ENCODE measurements at places on chromosomes 6 and 20. TPM values are rescaled to one million over a fixed set of nuclear protein-coding genes. Genes with fewer than 3 reads are reported as not detected.

DNA sequence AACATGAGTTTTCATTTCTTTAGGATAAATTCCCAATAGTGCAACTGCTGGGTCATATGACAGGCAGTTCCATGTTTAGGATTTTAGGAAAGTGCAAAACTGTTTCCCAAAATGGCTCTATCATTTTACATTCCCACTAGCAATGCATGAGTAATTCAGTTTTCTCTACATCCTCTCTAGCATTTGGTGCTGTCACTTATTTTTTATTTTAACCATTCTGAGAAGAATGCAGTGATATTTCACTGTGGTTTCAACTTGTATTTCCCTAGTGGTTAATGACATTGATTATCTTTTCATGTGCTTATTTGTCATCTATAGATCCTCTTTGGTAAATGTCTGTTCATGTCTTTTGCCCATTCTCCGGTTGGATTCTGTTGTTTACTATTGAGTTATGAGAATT is 82.7 kb downstream of the PHIP start:
- no peak for DNase-seq

GRCh38 chr6:4641461-4641860 is 134.7 kb upstream of the CDYL start:
- DNase-seq, result no peak

DNA sequence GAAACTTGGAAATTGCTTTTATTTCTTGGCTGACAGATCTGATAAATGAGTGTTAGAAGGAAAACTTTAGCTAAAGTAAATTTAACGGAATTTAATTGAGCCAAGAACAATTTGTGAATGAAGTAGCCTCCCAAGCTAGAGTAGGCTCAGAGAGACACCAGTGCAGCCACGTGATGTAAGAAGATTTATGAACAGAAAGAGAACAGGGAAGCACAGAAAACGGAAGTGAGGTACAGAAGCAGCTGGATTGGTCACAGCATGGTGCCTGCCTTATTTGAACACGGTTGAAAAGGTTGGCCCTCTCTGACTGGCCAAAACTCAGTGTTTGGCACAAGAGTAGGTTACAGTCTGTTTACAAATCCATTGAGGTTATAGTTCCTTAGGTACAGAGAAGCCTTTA is 29.5 kb upstream of the IFNGR1 start:
- DNase-seq, result no peak

GRCh38 chr6:170027647-170028043 is 263.2 kb downstream of the DLL1 start:
- DNase-seq, result no peak

GRCh38 chr6:152098683-152099082 is 291.2 kb downstream of the ESR1 start:
- no peak for DNase-seq

Gene TPX2
- 3.0 TPM for polyA plus RNA-seq

DNA sequence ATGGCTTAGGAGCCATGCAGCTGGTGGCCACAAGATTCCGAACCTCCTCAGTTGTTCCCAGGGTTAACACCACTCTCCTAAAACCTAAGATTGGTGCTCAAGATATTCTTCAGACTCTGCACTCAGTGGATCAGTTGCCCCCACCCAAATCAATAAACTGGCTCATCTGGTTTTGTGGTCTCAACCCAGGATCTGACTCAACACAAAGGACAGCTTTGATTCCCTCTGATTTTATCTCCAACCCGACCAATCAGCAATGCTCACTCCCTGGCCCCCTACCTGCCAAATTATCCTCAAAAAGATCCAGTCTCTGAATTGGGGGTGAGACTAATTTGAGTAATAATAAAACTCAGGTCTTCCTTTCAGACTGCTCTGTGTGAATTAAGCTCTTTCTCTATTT is 137.5 kb downstream of the EYS start:
- no peak for DNase-seq

All from immature natural killer cell (primary cell).